ENCODE measurements at places on chromosomes 7 and 10.
A peak's percentile ranks its signal among the peaks of the same experiment; 100 is the strongest.

GRCh38 chr7:125876431-125876830 lies 946.8 kb upstream of the POT1 start:
- DNase-seq: no peak

- no peak for DNase-seq
These were observed 134.3 kb upstream of the MDFIC start for GRCh38 chr7:114787556-114787955.

GRCh38 chr10:54133203-54133602 lies 667.8 kb downstream of the PCDH15 start:
- DNase-seq: no peak

GRCh38 chr7:32222251-32222900 lies 152.2 kb upstream of the PDE1C start:
- DNase-seq: no peak

- peak; percentile 69 for DNase-seq
These were observed 45.9 kb upstream of the KCNIP2 start for GRCh38 chr10:101889256-101890210.

- DNase-seq: no peak
These were observed 21.3 kb downstream of the MLXIPL start for GRCh38 chr7:73602721-73603651.
